KG1 (cell line): ENCODE measurements at places on chromosomes 3 and 15.

DNA sequence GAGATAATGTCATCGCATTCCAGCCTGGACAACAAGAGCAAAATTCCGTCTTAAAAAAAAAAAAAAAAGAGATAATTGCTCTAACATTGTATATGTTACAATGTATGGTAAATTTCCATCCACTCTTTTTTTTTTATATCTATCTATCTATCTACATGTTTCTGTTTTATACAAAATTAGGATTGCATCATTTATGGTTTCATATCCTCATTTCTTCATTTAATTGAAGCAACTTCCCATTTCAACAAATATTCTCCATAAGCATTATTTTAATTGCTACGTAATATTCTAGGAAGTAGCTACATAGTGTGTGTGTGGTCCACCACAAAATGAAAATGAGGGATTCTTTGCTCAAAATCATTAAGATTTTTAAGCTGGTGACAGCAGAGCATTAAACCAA lies 18.4 kb downstream of the RBP1 start:
- no peak for DNase-seq

DNA sequence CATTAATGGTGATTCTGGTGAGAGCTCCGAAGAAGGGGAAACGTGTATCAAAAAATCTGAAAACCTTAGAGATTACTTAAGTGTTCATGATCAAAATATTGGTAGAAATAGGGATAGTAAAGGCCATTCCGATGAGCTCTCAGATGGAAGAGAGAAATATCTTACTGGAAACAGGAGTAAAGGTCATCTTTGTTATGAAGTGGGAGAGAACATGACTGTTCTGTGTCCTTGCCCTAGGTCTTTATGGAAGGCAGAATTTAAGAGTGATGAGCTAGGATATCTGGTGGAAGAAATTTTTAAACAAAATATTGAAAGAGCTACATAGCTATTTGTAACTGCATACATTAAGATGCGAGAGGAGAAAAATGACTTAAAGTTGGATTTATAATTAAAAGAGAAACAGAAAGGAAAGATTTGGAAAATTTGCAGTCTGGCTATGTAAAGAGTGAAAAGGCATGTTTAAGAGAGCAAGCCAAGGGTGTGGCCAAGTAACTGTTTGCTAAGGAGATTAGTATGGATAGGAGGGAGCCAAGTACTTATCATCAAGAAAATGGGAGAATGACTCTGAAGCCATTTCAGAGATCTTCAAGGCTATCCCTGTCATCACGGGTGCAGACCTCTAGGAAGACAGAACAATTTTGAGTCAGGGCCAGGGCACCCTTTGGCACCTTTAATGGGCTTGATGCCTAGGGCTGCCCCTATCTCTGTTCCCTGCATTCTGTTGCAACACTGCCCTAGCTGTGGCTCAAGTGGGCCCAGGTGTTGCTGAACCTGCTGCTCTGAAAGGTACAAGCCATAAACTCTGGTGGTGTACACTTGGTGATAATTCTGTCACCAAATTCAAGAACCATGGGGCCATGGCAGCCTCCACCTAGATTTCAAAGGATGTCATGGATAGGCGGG lies 27.3 kb downstream of the SLMAP start:
- DNase-seq = no peak

DNA sequence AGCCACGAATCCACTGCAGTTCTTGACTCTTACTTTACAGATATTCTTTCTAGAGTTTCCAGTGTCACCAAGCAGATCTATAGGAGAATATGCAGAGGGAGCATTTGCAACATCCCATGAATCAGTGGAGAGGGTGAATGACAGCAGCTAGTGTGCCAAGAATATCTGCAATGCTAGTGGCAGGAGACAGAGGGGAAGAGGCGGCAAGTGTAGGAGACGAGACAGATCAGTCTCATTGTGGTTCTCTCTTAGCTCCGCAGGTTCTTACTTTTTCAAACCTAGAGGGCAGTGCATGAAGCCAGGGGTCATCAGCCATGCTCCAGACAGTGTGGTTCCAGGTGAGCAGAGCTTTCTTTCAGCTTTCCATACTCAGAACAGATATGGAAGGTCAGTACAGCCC lies 744 bp downstream of the ZNF619 start:
- DNase-seq = no peak

- DNase-seq = no peak
These were observed 133.2 kb upstream of the COL8A1 start for GRCh38 chr3:99505200-99505599.

GRCh38 chr3:52195291-52195597 lies 2.7 kb upstream of the ALAS1 start:
- DNase-seq = no peak

DNA sequence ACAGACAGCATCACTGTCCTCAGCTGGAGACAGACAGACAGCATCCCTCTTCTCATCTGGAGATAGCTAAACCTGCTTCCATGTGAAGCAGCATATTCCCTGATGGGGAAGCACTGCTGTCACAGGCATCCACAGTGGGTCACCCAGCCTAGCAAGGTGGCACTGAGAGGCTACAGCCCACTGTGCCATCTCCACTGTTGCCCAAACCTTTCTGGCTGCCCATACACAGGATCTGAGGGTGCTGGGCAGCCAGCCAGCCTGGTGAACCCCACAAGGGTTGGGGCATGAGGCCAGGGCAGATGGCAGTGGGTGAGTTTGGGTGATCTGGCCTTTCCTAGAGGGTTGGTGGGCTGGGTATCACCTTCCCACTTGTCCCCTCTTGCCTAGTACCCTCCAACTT lies 11.7 kb downstream of the CHST13 start:
- DNase-seq = no peak

DNA sequence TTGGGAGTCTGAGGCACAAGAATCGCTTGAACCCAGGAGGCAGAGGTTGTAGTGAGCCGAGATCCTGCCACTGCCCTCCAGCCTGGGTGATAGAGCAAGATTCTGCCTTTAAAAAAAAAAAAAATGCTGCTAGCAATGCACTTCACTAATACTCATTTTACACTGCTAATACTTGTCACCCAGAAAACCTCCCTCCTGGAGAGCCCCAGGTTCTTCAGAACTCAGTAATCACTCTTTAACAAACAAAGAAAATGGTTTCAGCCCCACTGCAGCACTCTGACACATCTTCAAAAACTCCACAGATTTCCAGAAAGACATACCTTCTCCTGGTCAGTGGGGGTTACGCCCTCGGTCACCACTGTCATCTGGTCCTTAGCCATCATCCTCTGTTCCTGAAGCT lies 366.7 kb downstream of the SHQ1 start:
- no peak for DNase-seq

DNA sequence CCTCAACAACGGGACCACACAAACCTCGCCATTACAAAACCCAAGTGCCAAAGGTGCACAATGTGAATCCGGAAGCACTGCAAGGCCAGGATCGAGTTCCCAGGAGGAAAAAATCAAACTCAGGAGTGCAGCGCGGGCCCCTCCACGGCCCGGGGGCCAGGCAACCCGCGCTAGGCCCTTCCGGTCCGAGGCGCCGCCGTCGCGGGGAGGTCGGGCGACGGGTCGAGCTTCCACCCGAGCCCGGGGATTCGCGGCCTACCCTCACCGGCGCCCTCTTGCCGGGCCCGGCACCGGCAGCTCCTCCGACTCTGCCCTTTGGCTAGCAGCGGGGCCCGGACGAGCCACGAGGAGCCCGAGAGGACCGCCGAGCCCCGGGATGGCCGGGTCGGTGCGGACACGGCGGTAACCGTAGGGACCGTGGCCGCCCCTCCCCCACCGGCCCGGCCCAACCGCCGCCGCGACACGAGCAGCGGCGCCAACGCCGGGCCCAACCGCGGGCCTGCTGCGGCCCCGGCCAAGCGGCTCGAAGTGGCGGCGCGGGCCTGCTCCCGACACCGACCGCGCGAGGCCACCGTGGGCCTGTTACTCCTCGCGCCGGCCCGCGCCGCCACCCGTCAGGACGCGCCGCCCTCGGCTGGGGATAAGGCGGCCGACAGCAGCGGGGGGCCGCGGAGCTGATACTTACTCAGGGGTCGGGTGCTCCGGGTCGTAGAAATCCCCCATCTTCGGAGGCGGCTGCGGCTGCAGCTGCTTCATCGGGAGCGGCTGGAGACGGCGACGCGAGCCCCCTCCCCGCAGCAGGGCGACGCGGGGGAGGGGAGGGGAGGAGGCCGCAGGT lies 525 bp downstream of the SETD2 start:
- DNase-seq = no peak

- DNase-seq = no peak
These were observed 42.9 kb downstream of the UACA start for GRCh38 chr15:70720228-70721016.

DNA sequence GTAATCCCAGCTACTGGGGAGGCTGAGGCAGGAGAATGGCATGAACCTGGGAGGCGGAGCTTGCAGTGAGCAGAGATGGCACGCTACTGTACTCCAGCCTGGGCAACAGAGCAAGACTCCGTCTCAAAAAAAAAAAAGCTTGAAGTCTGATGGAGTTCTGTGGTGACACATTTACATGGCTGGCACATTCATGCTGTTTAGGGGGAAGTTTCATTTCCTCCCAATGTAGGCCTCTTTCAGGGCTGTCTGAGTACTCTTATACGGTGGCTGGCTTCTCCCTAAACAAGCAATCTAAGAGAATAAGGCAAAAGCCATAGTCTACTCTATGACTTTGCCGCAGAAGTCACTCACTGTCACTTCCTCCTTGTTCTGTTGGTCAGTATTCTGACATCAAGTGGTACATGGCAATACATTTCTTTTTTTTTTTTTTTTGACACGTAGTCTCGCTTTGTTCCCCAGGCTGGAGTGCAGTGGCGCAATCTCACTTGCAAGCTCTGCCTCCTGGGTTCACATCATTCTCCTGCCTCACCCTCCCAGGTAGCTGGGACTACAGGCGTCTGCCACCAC lies 41.2 kb downstream of the OIP5 start:
- DNase-seq = no peak

- DNase-seq = no peak
These were observed 59.2 kb upstream of the APEH start for GRCh38 chr3:49614936-49615335.

- DNase-seq = no peak
These were observed 488.9 kb downstream of the GABRG3 start for GRCh38 chr15:27459836-27460235.

DNA sequence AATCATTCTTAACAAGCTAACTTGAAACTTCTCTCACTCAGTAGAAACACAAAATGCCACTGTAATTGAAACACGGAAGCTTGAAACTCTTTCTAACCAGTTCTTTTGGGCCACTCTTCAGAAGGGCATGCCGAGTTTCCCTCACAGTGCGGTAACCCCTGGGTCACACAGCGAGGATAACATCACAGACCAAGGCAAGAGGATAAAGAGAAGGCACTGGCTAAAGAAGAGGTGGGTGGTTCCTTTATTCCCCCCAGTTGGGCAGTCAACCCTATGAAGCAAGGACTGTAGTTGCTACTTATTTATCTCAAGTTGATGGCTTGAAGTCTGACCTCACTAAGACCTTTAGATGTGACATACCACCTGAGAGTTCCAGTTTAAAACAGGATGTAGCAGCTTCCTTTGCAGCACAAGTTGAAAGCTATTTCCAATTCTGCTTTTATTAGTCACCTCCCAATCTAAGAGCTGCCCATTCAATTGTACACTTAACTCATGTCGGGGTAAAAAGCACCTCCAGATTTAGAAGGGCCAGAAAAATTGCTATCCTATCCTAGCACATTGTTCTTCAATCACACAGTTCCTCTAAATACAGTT lies 272.4 kb downstream of the TIGIT start:
- no peak for DNase-seq

GRCh38 chr3:121496786-121497185 lies 49.0 kb downstream of the POLQ start:
- no peak for DNase-seq

- no peak for DNase-seq
These were observed 5.1 kb upstream of the DNAH1 start for GRCh38 chr3:52310861-52311575.

DNA sequence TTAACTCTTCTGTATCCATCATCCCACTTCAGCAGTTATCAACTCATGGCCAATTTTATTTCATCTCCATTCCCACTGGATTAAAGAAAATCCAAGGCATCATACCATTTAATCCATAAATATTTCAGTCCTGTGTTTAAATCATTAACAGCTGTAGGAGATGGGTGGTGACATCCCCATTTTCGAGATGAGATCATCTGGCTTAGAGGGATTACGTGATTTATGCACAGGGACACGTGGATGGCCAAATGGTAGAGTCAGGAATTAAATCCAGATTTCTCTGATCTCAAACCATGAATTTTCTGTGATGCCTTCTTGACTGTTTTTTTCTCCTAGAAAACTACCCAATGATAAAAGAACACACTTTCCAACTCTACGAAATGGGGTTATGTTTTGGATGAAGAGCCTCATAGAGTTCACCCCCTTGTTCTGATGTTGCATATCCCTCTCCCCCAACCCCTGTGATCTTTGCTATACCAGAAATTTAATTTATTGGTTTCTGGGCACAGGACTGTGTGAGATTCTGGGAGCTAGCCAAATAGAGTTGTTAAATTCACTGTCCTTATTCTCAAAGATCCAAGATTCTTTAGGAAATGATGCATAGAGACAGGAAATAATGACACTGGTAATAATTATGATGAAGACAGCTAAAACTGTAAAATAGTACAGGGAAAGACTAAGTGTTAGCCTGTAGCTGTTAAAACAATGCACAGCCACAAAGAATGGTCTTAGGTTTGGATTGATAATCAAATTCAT lies 7.4 kb downstream of the ZNF589 start:
- no peak for DNase-seq

DNA sequence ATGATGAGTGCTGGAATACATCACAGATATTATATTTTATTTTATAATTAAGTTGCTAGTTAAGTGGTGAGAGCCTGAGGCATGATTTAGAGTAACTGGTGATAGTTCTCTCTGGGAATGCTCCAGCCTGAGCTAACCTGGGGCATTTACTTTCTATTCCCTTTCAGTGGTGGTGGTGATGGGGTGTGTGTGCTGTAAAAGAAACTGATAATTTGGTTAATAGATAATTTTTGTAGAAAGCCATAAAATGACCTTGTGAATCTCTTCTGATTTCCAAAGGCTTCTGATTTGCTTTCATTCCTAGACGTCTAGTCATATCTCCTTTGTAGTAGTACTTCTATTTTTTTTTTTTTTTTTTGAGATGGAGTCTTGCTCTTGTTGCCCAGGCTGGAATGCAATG lies 46.8 kb upstream of the DPPA4 start:
- no peak for DNase-seq

DNA sequence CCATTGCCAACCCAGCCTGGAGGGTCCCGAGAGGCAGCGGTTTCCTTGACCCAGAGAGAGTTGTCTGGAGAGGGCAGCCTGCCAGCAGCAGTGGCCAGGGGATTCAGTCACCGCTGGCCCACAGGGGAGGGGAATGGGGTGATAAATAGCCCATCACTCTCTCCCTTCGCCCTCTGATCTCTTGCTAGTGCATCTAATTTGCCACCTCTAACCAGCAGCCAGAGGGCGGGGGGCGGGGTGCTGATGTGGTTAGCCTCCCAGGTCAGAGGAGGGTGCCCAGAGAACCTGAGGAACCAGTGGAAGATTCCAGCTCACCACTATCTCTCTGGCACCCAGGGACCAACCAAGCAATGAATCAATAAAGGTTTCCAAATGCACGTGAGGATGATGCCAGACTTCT lies 35.1 kb upstream of the SLC6A11 start:
- DNase-seq = no peak

- no peak for DNase-seq
These were observed 221.8 kb downstream of the FMN1 start for GRCh38 chr15:32972686-32973085.

GRCh38 chr3:113136071-113136470 lies 75.3 kb upstream of the BOC start:
- DNase-seq = no peak
